ENCODE measurements at places on chromosomes 1 and 21. TPM values are rescaled to one million over a fixed set of nuclear protein-coding genes. Genes with fewer than 3 reads are reported as not detected.
A peak's percentile ranks its signal among the peaks of the same experiment; 100 is the strongest.

DNA sequence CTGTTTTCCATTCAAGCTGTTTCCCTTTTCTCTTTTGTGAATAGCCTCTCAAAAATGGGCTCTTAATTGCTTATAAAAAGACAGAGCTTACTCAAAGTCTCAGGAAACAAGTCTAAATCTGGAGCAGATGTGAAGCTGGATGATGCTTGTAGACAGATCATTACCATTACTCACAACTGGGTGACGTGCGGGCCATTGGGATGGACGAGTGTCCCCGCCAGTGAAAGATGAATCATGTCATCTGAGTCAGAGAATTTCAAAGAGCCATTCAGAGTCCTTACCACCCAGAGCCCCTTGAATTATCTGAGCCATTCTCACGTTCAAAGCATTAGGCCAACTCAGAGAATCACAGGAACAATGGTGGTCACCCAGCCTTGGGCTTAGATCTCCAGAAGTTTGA lies 134.6 kb downstream of the HUNK start:
- DNase-seq = no peak
- H3K4me1 ChIP-seq = no peaks in the 10 kb centered on the region
- H3K27ac ChIP-seq = no peak overlapping the region
- H3K4me3 ChIP-seq = no peak overlapping the region
- H3K27me3 ChIP-seq = no peaks in the 10 kb centered on the region
- H3K36me3 ChIP-seq = no peaks in the 10 kb centered on the region

DNA sequence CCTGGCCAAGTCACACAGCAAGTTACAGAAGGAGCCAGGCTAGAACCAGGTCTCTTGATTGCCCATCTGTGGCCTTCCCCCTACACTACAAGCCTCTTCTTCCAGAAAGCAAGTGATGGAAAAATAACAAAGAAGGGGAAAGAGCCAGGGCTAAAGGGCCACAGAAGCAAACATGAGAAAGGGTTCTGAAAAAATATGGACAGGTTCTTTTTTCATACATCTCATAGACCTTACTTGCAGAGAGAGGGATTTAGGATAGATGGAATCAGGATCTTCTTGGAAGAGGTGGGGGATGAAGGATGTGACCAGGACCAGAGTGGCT lies 3.2 kb downstream of the RHBG start:
- H3K27ac ChIP-seq = no peak overlapping the region
- no peaks in the 10 kb centered on the region for H3K36me3 ChIP-seq
- no peaks in the 10 kb centered on the region for H3K27me3 ChIP-seq
- H3K4me3 ChIP-seq = no peak overlapping the region
- peaks cover 10% of the 10 kb centered on the region for H3K4me1 ChIP-seq
- DNase-seq = no peak

DNA sequence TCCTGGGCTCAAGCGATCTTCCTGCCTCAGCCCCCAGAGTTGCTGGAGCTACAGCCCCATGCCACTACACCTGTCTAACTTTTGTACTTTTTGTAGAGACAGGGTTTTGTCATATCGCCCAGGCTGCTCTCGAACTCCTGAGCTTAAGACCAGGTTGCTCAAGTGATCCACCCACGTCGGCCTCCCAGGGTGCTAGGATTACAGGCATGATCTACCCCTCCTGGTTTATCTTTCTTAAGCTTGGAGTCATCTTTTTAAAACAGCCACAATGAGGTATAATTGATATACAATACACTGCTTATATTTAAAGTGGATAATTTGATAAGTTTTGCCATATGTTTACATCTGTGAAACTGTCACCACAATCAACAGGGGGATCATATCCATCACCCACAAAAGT lies 25.4 kb upstream of the WDR26 start:
- peaks cover 3% of the 10 kb centered on the region for H3K4me1 ChIP-seq
- no peak for DNase-seq
- no peaks in the 10 kb centered on the region for H3K27me3 ChIP-seq

DNA sequence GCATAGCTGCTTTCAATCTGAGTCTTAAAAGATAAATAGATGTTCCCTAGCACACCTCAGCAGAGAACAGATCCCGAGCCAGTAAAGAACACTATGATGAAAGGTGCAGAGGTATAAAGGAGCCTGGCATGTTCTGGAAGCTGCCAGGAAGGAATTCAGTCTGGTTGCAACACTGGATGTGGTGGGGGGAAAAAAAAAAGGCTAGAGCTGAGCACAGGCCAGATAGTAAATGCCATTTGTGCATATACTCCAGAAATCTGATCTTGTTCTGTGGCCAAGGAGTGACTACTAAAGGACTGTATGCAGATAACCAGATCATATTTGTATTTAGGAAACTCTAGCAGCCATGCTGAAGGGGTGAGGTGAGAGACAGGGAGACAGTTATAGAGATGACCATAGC lies 240.3 kb downstream of the VAV3 start:
- no peak overlapping the region for H3K27ac ChIP-seq
- H3K4me1 ChIP-seq = no peaks in the 10 kb centered on the region
- DNase-seq = no peak
- H3K36me3 ChIP-seq = no peaks in the 10 kb centered on the region
- no peaks in the 10 kb centered on the region for H3K27me3 ChIP-seq

- peaks cover 21% of the 10 kb centered on the region for H3K4me1 ChIP-seq
- H3K27me3 ChIP-seq = no peaks in the 10 kb centered on the region
- no peak overlapping the region for H3K4me3 ChIP-seq
- no peak for DNase-seq
- H3K36me3 ChIP-seq = no peaks in the 10 kb centered on the region
These were observed 3.5 kb upstream of the RAP1A start for GRCh38 chr1:111615870-111616715.

- H3K4me1 ChIP-seq = no peaks in the 10 kb centered on the region
- H3K27ac ChIP-seq = no peak overlapping the region
- no peaks in the 10 kb centered on the region for H3K36me3 ChIP-seq
These were observed 74.2 kb downstream of the GABPA start for GRCh38 chr21:25809013-25809412.

DNA sequence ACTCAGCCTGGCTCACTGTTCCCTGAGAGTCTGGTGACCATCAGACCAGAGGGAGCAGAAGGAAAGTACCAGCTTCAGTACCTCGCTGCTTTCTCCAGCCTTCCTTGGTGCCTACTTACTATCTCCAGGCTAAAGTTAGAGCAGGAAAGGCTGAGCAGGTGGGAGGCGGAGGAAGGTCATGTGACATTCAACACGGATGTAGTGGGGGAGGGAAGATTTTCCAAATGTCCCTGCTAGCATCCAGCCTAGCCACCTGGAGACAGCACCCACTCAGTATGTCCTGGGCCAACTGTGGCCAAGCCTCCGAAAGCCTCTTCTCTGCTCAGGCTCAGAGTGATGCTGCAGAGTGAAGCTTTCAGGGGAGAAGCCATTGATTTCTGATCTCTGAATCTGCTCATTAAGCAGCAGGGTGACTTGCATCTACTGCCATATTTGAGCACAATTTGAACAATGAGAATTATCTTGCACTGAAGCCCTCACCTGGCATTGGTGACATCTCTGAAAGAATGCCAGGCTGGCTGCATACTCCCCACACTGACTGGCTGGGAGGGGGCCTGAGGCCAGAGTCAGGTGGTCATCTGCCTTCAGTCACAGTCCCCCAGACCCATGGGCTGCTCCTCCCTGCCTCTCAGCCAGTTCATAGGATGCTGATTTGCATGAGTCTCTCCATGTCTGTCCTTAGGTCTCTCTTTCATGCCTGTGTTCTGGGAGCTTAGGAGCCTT lies 86.2 kb downstream of the KCND3 start:
- H3K27me3 ChIP-seq = no peaks in the 10 kb centered on the region
- no peak overlapping the region for H3K27ac ChIP-seq
- H3K4me3 ChIP-seq = no peak overlapping the region
- no peak for DNase-seq

- H3K4me3 ChIP-seq = no peak overlapping the region
- H3K4me1 ChIP-seq = peaks cover 4% of the 10 kb centered on the region
- H3K27me3 ChIP-seq = no peaks in the 10 kb centered on the region
- no peak overlapping the region for H3K27ac ChIP-seq
These were observed 46.1 kb upstream of the SLC30A1 start for GRCh38 chr1:211625040-211625439.

GRCh38 chr1:107934578-107934977 lies 30.4 kb downstream of the VAV3 start:
- no peaks in the 10 kb centered on the region for H3K4me1 ChIP-seq
- no peaks in the 10 kb centered on the region for H3K27me3 ChIP-seq
- no peak for DNase-seq
- H3K36me3 ChIP-seq = no peaks in the 10 kb centered on the region

DNA sequence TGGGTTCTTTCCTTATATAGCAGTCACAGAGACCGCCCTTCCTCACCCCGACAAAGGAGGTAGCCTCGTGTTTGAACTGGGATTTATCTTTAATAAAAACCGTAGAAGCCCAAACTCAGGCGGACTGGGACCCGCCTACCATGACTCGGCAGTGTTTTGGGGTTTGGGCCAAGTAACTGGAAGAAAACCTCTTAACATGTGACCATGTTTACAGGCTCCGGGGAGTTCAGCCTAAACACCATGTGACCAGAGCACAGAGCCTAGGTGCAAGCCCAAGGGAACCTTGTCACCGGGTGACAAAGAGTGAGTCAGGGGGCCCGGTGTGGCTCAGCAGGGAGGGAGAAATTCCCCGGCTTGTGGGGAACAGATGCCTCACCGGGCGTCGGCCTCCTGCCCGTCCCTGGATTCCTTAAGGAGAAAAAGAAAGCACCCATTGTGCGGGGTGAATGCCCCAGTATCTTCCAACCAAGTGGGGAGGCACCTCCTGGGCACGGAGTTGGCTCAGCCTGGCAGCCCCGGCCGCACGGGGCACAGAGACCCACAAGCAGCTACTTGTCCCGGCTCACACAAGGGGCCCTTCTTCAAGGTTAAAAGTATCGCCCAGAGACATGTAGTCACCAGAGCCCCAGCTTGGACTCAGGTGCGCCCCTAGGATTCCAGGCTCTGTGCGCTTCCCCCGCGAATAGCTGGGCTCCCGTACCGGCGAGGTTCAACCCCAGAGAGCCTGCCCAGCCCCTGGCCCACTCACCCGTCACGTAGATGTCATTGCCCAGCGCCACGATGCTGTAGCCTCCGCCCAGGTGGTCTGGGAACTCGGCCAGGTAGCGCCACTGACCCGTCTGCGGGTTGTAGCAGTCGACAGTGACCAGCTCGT lies 1.4 kb downstream of the KLHL21 start:
- peak; percentile 80 for DNase-seq
- H3K36me3 ChIP-seq = peaks cover 25% of the 10 kb centered on the region
- H3K27ac ChIP-seq = peak overlapping the region; percentile 99
- H3K4me3 ChIP-seq = peak overlapping the region; percentile 93

- DNase-seq = no peak
- H3K27me3 ChIP-seq = no peaks in the 10 kb centered on the region
- no peak overlapping the region for H3K27ac ChIP-seq
- peaks cover 41% of the 10 kb centered on the region for H3K36me3 ChIP-seq
These were observed 20.7 kb downstream of the PARS2 start for GRCh38 chr1:54743416-54744226.

- H3K27me3 ChIP-seq = no peaks in the 10 kb centered on the region
- no peak overlapping the region for H3K27ac ChIP-seq
- H3K4me3 ChIP-seq = no peak overlapping the region
- H3K4me1 ChIP-seq = no peaks in the 10 kb centered on the region
- H3K36me3 ChIP-seq = no peaks in the 10 kb centered on the region
- no peak for DNase-seq
These were observed 8.8 kb downstream of the CDA start for GRCh38 chr1:20597650-20598049.

- no peaks in the 10 kb centered on the region for H3K36me3 ChIP-seq
- H3K27ac ChIP-seq = no peak overlapping the region
- no peaks in the 10 kb centered on the region for H3K27me3 ChIP-seq
- DNase-seq = no peak
- no peaks in the 10 kb centered on the region for H3K4me1 ChIP-seq
- no peak overlapping the region for H3K4me3 ChIP-seq
These were observed 20.3 kb downstream of the RSPH1 start for GRCh38 chr21:42475526-42476387.

DNA sequence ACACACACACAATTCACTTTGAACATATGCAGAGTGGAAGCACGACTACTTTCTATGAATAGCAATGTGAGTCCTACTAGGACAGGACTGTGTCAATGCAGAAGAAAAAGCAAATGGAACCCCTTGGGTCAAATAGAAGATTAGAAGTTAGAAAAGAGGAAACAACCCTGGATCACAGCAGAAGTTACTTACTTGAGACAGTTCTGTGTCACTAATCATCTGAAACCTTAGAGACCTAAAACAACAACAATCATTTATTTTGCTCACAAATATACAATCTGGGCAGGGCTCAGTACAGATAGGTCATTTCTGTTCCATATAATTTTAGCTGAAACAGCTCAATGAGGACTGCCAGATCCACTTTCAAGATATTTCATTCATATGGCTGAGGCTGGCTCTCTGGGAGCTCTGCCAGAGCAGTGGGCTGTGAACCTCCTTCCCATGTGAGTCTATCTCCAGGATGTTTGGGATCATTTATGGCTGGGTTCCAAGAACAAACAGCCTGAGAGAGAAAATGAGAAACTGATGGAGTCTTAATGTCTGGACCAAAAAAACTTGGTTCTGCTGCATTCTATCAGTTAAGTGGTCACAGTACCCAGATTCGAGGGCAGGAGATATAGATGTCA lies 42.5 kb upstream of the IL10 start:
- DNase-seq = no peak
- no peaks in the 10 kb centered on the region for H3K36me3 ChIP-seq

GRCh38 chr1:98824736-98825135 lies 163.2 kb downstream of the SNX7 start:
- no peak overlapping the region for H3K4me3 ChIP-seq
- no peaks in the 10 kb centered on the region for H3K4me1 ChIP-seq
- H3K27ac ChIP-seq = no peak overlapping the region

DNA sequence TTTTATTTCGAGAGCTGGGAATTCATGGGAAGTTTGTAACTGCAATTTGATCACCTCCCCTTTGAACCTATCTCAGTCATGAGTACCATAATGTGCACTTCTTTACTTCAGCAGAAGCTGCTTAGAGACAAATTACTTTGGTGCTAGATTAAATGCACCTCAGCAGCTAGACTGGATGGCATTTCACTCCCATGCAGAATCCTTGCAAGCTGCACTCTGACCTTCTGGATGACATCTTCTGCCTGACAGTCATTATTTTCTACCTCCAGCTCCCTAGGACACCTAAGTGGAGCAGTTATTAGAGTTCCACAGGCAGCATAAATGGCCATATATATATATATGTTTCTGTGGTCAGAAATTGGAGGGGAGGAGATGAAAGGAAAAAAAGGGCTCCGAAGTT lies 366.0 kb upstream of the TMPRSS15 start:
- no peak overlapping the region for H3K27ac ChIP-seq
- H3K4me1 ChIP-seq = no peaks in the 10 kb centered on the region
- no peak overlapping the region for H3K4me3 ChIP-seq
- H3K36me3 ChIP-seq = no peaks in the 10 kb centered on the region

DNA sequence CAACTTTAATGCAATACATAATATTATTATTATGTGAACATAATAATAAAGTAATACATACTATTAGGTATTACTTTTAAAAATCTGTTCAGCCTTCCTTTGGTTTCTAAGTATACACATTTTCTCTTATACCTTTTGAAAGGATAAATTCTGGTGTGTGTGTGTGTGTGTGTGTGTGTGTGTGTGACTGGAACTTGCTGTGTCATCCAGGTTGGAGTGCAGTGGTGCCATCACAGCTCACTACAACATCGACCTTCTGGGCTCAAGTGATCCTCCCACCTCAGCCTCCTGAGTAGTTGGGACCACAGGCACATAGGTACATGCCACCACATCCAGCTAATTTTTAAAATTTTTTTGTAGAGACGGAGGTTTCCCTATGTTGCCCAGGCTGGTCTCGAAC lies 88.5 kb downstream of the CCDC30 start:
- no peaks in the 10 kb centered on the region for H3K4me1 ChIP-seq
- no peaks in the 10 kb centered on the region for H3K36me3 ChIP-seq
- H3K4me3 ChIP-seq = no peak overlapping the region

- H3K27ac ChIP-seq = no peak overlapping the region
- H3K36me3 ChIP-seq = no peaks in the 10 kb centered on the region
- H3K4me3 ChIP-seq = no peak overlapping the region
- H3K27me3 ChIP-seq = no peaks in the 10 kb centered on the region
- no peaks in the 10 kb centered on the region for H3K4me1 ChIP-seq
These were observed 260.0 kb downstream of the RGS7 start for GRCh38 chr1:241096982-241097381.

The CHIT1 gene
- 0.14 TPM for total RNA-seq

The ETV3L gene
- total RNA-seq = not detected

Data from thoracic aorta (tissue), 2 donors.